OCI-M1 (cell line): ENCODE measurements at places on chromosomes 4 and X.

GRCh38 chrX:9558615-9559014 lies 93.8 kb downstream of the TBL1X start:
- peak; percentile 7 for DNase-seq

- no peak for DNase-seq
These were observed 94.1 kb downstream of the DRD5 start for GRCh38 chr4:9875516-9875915.

GRCh38 chr4:38818441-38818976 lies 13.9 kb upstream of the TLR1 start:
- DNase-seq: no peak

DNA sequence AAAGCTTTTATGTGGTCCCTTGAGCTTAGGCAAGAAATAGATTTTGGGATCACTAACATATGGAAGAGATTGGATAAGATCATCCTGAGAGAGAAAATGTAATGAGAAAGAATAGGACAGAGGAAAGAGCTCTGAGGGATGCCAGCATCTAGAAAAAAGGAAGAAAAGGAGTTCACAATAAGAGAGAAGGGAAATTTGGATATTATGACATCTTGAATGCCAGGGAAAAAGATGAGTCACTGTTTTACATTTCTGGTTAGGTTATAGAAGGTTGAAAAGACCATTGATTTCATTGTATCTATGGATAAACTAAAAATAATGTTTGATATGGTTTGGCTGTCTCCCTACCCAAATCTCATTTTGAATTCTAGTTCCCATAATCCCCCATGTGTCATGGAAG lies 208.5 kb downstream of the MAD2L1 start:
- no peak for DNase-seq

DNA sequence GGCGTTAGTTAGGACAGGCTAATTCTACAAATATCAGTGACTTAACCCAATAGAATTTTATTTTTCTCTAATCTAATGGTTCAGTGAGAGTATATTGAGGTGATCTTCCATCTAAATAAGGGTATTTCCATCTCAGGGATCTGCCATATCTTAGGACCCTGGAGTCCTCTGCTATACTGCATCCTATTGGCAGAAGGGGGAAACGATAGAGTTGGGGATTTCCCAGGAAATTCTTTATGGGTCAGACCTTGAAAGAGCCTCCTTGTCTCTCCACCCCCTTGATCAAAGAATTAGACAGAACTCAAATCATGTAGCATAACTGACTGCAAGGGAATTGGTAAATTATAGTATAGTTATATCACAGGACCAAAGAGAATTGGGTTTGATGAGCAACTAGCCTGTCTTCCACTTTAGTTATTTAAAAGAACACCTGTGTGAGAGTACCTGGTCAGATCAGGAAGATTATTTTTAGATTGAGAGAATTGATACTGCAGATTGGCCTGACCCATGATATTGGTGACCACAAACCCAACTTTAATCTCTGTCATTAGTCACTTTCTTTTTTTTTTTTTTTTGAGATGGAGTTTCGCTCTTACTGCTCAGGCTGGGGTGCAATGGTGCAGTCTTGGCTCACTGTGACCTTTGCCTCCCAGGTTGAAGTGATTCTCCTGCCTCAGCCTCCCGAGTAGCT lies 25.6 kb downstream of the SMARCA5 start:
- no peak for DNase-seq
